Spinal cord (tissue), 10 donors: ENCODE measurements at places on chromosomes 6 and 20. TPM values are rescaled to one million over a fixed set of nuclear protein-coding genes. Genes with fewer than 3 reads are reported as not detected.
A peak's percentile ranks its signal among the peaks of the same experiment; 100 is the strongest.

GRIK2 gene
- polyA plus RNA-seq = 60.7 TPM

CST2 gene
- polyA plus RNA-seq = not detected

GSTA2 gene
- polyA plus RNA-seq = not detected

CRISP2 gene
- polyA plus RNA-seq = 2.5 TPM

BCAS1 gene
- 268 TPM for polyA plus RNA-seq

CCNC gene
- polyA plus RNA-seq = 62.9 TPM

PBOV1 gene
- not detected for polyA plus RNA-seq

CAPN11 gene
- not detected for polyA plus RNA-seq

GRCh38 chr6:10690651-10691445, 3.6 kb downstream of the C6orf52 start:
- H3K4me1 ChIP-seq = peaks cover 8% of the 10 kb centered on the region
- no peak for DNase-seq
- H3K36me3 ChIP-seq = no peaks in the 10 kb centered on the region
- H3K4me3 ChIP-seq = no peak overlapping the region

GRCh38 chr6:45704056-45704800, 311.4 kb downstream of the CLIC5 start:
- DNase-seq = no peak
- no peak overlapping the region for H3K4me3 ChIP-seq
- H3K4me1 ChIP-seq = no peaks in the 10 kb centered on the region

DNA sequence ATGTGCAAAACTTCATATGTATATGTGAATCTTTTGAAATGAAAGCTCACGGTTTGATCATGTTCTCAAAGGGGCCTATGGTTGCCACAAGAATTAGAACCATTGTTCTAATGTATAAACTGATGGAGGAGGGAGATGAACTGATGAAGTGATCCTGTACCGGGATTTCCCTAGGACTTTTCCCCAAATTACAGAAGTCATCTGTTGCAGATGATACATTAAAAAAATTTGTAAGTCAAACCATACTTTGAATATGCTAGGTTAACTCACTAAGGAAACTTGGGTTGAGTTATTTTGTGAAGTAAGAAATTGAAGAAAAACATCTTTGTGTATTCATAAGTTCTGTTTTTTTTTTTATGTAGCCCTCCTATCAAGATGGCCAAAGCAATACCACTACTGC, 33.9 kb upstream of the RNF144B start:
- no peaks in the 10 kb centered on the region for H3K4me1 ChIP-seq
- H3K4me3 ChIP-seq = no peak overlapping the region
- no peak for DNase-seq

DNA sequence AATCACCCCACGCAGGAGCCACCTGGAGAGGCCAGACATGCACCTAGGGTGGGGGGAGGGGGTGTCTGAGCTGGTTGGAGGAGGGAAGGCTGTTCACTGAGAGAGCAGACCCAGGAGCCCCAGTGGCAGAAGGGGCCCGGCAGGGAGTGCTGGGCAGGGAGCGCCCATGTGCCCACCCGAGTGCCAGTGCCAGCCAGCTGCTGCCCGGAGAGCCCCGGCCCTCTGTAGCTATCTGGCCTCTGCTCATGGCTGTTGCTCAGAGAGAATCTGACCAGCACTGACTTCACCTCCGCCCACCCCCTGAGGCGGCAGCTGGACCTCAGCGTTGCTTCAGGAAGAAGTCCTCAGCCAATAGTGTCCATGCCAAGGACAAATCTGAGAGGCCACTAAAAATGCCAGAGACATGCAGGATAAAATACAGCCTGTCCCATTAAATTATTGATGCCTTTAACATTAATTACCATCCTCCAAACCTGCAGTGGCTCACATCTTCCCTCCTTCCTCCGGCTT, 22.8 kb downstream of the SLC17A9 start:
- H3K4me1 ChIP-seq = peaks cover 46% of the 10 kb centered on the region
- no peak overlapping the region for H3K4me3 ChIP-seq
- H3K27me3 ChIP-seq = peaks cover 67% of the 10 kb centered on the region

DNA sequence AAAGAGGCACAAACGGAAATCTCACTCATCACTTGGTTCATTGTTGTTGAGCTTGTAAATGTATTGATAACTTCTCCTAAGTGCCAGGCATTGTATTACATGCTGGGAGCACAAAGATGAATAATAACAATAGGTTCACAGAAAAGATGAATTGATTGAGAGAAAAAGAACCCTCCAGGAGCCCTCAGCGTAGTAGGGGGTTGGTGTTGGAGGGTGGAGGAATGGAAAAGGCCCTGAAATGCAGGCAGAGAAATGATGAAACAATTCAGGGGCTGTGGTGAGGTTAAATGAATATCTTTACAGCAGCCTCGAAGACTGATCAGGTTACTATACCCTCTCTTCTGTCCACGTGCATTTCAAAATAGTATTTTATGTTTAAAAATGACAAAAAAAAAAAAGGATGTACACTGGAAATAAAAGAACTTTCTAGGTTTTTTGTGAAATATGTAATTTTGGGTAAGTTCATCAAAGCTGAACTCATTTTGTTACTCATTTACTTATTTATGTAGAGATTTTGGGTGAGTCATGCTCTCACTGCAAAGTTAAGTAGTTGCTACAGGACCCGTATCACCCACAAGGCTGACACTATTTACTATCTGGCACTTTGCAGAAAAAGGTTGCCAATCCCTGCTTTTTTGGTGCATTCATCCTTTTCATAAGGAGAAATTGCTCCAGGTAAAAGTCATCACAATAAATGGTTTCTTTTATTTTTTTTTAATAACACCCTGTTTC, 277.3 kb downstream of the ZNF217 start:
- H3K4me3 ChIP-seq = no peak overlapping the region
- no peaks in the 10 kb centered on the region for H3K27me3 ChIP-seq
- no peaks in the 10 kb centered on the region for H3K36me3 ChIP-seq
- no peaks in the 10 kb centered on the region for H3K4me1 ChIP-seq
- no peak for DNase-seq
- H3K27ac ChIP-seq = no peak overlapping the region

- no peak overlapping the region for H3K27ac ChIP-seq
- no peak for DNase-seq
- no peak overlapping the region for H3K4me3 ChIP-seq
- peaks cover 33% of the 10 kb centered on the region for H3K4me1 ChIP-seq
- no peaks in the 10 kb centered on the region for H3K27me3 ChIP-seq
Measured at GRCh38 chr6:109458774-109459531, 3.4 kb upstream of the MICAL1 start.

- peak; percentile 65 for DNase-seq
- no peaks in the 10 kb centered on the region for H3K36me3 ChIP-seq
- peak overlapping the region; percentile 67 for H3K4me3 ChIP-seq
Measured at GRCh38 chr6:90611543-90612312, 24.9 kb upstream of the MAP3K7 start.

DNA sequence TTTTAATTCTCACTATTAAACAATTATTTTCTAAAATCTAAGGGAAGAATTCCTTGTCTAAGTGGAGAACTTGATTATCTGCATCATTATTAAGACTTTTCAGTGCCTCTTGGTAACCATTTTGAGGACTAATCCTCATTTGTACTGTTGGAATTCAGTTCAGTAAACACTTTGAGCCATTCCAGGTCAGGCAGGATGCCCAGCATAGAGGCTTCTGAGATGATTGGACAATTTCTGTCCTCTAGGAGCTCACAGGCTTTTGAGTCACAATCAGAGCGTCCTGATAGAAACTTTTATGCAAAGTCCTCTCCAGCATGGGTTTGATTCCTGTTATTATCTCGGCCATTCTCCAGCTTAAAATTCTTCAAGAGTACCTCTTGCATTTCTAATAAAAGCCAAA, 1304.6 kb downstream of the EPHA7 start:
- H3K36me3 ChIP-seq = no peaks in the 10 kb centered on the region
- no peaks in the 10 kb centered on the region for H3K4me1 ChIP-seq
- H3K27ac ChIP-seq = no peak overlapping the region

- no peaks in the 10 kb centered on the region for H3K36me3 ChIP-seq
- DNase-seq = no peak
- no peaks in the 10 kb centered on the region for H3K27me3 ChIP-seq
Measured at GRCh38 chr6:25627001-25627400, 25.0 kb upstream of the SCGN start.

GRCh38 chr6:5135788-5136376, 50.7 kb downstream of the PPP1R3G start:
- no peaks in the 10 kb centered on the region for H3K36me3 ChIP-seq
- no peaks in the 10 kb centered on the region for H3K27me3 ChIP-seq
- DNase-seq = no peak
- H3K4me1 ChIP-seq = peaks cover 8% of the 10 kb centered on the region
- no peak overlapping the region for H3K27ac ChIP-seq

GRCh38 chr6:119586250-119586882, 236.8 kb upstream of the MAN1A1 start:
- no peak for DNase-seq
- H3K4me1 ChIP-seq = no peaks in the 10 kb centered on the region
- H3K4me3 ChIP-seq = no peak overlapping the region
- no peaks in the 10 kb centered on the region for H3K36me3 ChIP-seq
- H3K27ac ChIP-seq = no peak overlapping the region

- no peak overlapping the region for H3K27ac ChIP-seq
- H3K4me3 ChIP-seq = no peak overlapping the region
- H3K27me3 ChIP-seq = no peaks in the 10 kb centered on the region
- H3K4me1 ChIP-seq = peaks cover 11% of the 10 kb centered on the region
Measured at GRCh38 chr6:168536665-168537539, 95.9 kb downstream of the SMOC2 start.

DNA sequence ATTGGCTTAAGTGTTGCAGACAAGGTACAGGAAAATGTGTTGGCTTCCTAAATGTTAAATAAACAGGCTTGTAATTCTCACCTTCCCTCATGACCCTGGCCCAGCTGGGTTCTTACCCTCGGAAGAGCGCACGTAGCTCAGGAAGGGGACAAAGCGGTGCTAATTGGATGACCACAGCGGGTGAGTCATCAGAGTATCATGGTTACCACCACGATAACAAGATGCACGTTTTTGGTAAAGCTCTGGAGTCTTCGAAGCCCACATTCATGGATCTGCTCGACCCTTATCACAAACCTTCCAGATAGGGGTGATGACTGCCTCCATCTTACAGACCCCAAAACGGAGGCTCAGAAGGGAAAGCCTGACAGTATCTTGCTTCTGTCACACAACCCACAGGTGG, 32.8 kb downstream of the APCDD1L start:
- H3K4me3 ChIP-seq = no peak overlapping the region
- H3K4me1 ChIP-seq = peaks cover 6% of the 10 kb centered on the region

- no peak overlapping the region for H3K4me3 ChIP-seq
- H3K4me1 ChIP-seq = no peaks in the 10 kb centered on the region
- DNase-seq = no peak
Measured at GRCh38 chr6:108434222-108434621, 126.5 kb upstream of the FOXO3 start.

DNA sequence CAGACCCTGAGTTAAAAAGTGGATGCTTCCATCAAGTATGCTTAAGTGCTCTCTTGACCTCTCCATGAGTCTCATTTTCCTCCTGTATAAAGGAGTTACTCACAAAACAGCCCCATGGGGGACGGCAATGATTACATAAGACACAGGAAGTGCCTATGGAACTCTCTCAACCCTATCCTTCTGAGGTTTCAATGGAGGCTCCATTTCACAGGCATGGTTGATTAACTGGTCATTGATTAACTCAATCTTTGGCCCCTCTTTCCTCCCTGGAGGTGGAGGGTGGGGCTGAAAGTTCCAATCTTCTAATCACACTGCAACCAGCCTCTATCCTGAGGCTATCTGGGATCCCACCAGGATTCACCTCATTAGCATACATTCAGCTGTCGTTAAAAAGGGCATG, 29.3 kb downstream of the CST8 start:
- DNase-seq = no peak
- H3K27ac ChIP-seq = no peak overlapping the region
- no peaks in the 10 kb centered on the region for H3K36me3 ChIP-seq
- no peaks in the 10 kb centered on the region for H3K4me1 ChIP-seq
- no peaks in the 10 kb centered on the region for H3K27me3 ChIP-seq

DNA sequence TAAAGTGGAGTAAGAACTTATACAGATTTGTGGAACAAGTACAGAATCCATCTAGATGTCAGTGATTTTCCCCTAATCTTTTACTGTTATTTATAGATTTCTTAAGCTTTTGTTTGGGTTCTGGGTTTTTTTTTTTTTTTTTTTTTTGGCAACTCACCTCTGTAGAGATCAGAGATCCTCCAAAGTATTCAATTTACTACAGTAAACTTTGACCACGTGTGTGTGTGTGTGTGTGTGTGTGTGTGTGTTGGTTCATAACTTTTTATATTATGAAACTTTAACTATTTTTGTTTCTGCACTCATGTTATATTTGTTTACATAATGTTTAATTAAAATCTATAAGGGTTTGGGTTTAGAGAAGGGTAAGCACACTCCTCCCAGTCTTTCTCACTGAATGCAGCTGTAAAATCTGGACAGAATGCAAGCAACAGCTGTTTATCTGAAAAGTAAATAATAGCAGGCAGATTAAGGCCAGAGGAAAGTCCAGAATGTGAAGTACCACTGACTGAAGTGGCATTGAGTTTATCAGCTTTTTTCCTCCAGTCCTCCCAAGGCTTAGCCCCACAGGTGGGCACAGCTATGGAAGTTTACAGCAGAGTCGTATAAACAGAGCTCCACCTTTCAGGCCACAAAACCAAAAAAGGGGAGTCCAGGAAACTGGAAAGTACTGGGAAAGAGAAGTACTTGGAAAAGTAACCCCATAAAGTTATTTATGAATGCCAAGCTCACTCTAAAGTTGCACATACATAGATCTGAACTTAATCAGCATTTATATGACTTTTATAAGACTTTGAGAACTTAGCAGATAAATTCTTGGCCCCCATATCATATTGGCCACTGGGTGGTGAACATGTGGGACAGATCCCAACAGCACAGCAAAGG, 43.0 kb upstream of the CD2AP start:
- no peaks in the 10 kb centered on the region for H3K36me3 ChIP-seq
- no peak overlapping the region for H3K4me3 ChIP-seq
- no peaks in the 10 kb centered on the region for H3K4me1 ChIP-seq
- H3K27ac ChIP-seq = no peak overlapping the region
- no peaks in the 10 kb centered on the region for H3K27me3 ChIP-seq

DNA sequence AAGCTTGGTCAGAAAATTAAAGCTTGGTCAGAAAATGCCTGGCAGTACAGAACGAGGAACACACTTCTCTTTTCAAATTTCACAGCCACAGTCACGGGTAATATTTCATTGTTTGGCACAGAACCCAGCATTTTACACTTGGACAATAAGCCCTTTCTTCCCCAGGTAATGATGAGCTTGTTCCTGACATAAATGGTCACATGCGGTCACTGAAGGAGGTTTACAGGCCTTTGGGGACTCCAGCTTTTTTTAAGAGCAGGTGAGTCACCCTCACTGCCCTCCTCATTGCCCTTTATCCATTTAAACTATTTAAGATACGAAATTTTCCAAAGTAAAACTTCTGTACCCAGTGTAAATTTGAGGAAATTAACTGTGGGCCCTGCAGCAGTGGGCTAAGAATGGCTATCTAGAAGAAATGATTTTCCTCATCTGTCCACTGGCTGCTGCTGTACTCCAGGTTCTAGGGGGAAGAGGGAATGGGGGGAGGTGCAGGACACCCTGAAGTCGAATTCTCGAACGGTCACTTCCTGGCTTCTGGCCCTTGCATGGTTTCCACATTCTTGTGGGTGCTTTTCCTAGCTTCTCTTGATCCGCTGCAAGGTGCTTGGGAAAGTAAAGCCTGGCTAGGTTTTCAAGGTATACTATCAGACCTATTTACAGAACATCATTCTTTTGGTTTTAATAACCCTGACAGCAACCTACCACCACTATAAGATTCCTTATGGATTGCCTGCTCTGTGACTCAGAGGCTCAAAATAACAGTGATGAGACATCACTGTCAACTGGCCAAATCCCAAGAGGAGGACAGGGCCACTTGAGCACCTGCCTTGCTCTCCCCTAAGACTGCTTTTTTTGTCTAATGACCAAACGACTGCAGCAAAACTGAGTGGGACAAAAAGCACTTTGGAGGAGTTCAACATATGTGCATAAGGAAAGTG, 75.8 kb downstream of the PREP start:
- H3K36me3 ChIP-seq = peaks cover 2% of the 10 kb centered on the region
- no peak for DNase-seq
- H3K27ac ChIP-seq = no peak overlapping the region
- H3K4me3 ChIP-seq = no peak overlapping the region
